Type B pancreatic cell (in vitro differentiated cells): ENCODE measurements at places on chromosomes 3 and 15. TPM values are rescaled to one million over a fixed set of nuclear protein-coding genes. Genes with fewer than 3 reads are reported as not detected.

- H3K4me1 ChIP-seq, result peaks cover 16% of the 10 kb centered on the region
- H3K27ac ChIP-seq, result no peak overlapping the region
- H3K36me3 ChIP-seq, result no peaks in the 10 kb centered on the region
- peaks cover 3% of the 10 kb centered on the region for H3K27me3 ChIP-seq
- DNase-seq, result no peak
These were observed 40.4 kb upstream of the IQSEC1 start for GRCh38 chr3:13113346-13114330.

- no peak overlapping the region for H3K27ac ChIP-seq
- peaks cover 7% of the 10 kb centered on the region for H3K4me1 ChIP-seq
- no peaks in the 10 kb centered on the region for H3K27me3 ChIP-seq
- peaks cover 14% of the 10 kb centered on the region for H3K36me3 ChIP-seq
These were observed 41.2 kb downstream of the PTPN23 start for GRCh38 chr3:47421741-47422649.

DNA sequence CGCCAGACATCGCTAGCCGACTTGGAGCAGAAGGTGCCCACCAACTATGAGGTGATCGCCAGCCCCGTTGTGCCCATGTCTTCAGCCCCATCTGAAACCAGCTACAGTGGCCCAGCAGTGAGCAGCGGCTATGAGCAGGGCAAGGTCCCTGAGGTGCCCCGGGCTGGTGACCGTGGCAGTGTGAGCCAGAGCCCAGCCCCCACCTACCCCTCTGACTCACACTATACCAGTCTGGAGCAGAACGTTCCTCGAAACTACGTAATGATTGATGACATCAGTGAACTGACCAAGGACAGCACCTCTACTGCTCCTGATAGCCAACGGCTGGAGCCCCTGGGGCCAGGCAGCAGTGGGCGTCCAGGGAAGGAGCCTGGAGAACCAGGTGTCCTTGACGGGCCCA, 12.9 kb upstream of the APEH start:
- H3K27me3 ChIP-seq, result no peaks in the 10 kb centered on the region
- no peak overlapping the region for H3K27ac ChIP-seq
- no peak for DNase-seq
- H3K4me3 ChIP-seq, result no peak overlapping the region

GRCh38 chr3:178856804-178857203, 214.8 kb downstream of the ZMAT3 start:
- H3K27ac ChIP-seq, result no peak overlapping the region
- no peak overlapping the region for H3K4me3 ChIP-seq
- H3K36me3 ChIP-seq, result no peaks in the 10 kb centered on the region
- no peak for DNase-seq

- H3K36me3 ChIP-seq, result no peaks in the 10 kb centered on the region
- H3K27ac ChIP-seq, result no peak overlapping the region
- no peak for DNase-seq
- peaks cover 7% of the 10 kb centered on the region for H3K27me3 ChIP-seq
- no peak overlapping the region for H3K4me3 ChIP-seq
These were observed 179.6 kb downstream of the USP13 start for GRCh38 chr3:179832333-179832854.

DNA sequence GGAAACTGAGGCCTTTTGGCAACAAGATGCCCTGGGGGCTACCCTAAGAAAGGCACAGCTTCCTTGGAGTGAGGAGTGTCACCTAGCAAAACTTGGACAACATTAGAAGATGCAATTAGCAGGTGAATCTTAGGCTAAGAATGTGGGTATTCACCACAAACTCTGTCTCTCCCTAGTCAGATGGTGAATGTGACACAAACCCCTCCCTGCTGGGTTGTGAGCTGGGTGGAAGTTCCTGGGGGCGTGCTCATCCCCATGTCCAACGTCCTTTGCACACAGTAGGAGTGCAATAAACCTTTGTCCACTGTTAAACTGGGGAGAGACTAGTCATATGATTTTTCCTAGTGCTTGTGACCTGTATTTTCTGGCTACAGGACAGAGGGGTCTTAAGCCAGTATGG, 67.1 kb upstream of the SH3GL3 start:
- no peaks in the 10 kb centered on the region for H3K36me3 ChIP-seq
- H3K27me3 ChIP-seq, result peaks cover 23% of the 10 kb centered on the region
- peaks cover 8% of the 10 kb centered on the region for H3K4me1 ChIP-seq
- no peak overlapping the region for H3K4me3 ChIP-seq
- no peak for DNase-seq
- peak overlapping the region; percentile 77 for H3K27ac ChIP-seq

DNA sequence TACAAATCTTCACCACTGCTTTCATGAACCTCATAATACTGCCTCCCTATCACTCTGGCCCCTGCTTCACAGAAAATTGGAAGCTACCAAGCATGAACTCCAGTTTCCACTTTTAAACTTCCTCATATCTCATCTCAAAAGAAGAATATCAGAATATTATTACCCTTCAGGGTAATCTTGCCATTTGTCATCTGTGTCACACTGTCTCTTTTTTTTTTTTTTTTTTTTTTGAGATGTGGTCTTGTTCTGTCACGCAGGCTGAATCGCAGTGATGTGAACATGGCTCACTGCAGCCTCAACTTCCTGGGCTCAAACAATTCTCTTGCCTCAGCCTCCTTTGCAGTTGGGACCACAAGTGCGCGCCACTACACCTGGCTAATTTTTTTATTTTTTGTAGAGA, 80.4 kb upstream of the TCF12 start:
- peaks cover 7% of the 10 kb centered on the region for H3K4me1 ChIP-seq
- no peak overlapping the region for H3K27ac ChIP-seq
- H3K4me3 ChIP-seq, result no peak overlapping the region
- H3K36me3 ChIP-seq, result no peaks in the 10 kb centered on the region
- no peaks in the 10 kb centered on the region for H3K27me3 ChIP-seq
- no peak for DNase-seq

The EPHA3 gene
- 1.8 and 30.3 TPM in 2 replicates for total RNA-seq

The ITIH1 gene
- total RNA-seq, result 8.0 and 12.2 TPM in 2 replicates
